Dermis blood vessel endothelial cell (primary cell): ENCODE measurements at places on chromosomes 1 and 21. TPM values are rescaled to one million over a fixed set of nuclear protein-coding genes. Genes with fewer than 3 reads are reported as not detected.
A peak's percentile ranks its signal among the peaks of the same experiment; 100 is the strongest.

Gene ANKRD34A
- total RNA-seq: under 0.01 TPM in 2 replicates

Gene POU2F1
- total RNA-seq: 5.6 and 8.2 TPM in 2 replicates

DNA sequence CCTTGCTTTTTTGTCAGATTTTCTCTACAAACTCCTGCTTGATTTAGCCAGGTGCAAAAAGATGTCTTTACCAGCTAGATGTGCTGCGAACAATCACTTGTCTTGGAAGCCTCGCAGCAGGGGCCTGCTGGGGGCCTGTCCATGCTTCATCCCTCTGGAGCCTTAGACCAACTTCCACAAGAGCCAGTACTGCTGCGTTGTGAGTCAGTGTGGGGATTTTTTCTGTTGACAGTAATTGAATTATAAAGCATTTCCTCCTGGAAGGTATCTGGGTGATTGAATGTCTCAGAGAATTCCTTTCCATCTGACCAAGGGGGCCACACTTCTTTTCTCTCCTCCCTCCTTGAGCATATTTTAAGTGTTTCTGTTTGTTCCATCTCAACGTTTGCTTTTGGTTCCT, 40.4 kb upstream of the LDLRAP1 start:
- peak; percentile 47 for DNase-seq

DNA sequence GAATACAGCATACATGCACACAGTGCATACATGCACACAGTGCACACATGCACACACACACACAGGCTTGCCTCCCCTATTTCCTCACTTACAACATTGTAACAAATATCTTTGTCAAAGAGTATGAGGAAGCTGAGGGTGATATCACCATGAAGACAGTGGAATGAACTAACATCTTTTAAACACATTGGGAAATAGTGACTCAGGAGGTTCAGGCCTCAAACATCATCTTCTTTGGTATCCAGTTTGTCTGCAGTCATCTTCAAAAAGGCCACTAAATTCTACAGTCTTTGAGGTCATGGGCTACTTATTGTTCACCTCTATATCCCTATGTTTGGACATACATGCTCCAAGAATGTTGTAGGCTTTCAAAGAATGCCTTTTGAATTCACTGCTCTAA, 2.1 kb upstream of the LCE2B start:
- DNase-seq: no peak

DNA sequence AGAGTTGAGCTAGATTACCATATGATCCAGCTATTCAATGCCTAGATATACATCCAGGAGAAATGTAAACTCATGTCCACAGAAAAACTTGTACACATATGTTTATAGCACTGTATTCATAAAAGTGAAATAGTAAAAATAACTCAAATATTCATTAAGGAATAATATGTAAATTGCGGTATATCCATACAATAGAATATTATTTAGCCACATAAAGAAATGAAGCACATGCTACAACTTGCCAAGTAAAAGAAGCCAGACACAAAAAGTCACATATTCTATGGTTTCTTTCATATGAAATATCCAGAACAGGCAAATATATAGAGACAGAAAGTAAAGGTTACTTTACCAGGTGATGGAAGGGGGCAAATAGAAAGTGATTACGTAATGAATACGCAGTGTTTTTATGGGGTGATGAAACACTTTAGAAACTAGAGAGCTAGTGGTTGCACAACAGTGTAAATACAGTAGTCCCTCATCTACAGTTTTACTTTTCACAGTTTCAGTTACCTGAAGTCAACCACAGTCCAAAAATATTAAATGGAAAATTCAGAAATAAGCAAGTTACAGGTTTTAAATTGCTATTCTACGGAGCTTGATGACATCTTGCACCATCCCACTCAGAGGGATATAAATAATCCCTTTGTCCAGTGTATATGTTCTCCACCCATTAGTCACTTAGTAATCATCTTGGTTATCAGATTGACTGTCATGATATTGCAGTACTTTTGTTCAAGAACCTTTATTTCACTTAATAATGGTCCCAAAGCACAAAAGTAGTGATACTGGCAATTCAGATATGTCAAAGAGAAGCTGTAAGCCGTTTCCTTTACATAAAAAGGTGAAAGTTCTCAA, 62.3 kb downstream of the ZNF644 start:
- DNase-seq: no peak

DNA sequence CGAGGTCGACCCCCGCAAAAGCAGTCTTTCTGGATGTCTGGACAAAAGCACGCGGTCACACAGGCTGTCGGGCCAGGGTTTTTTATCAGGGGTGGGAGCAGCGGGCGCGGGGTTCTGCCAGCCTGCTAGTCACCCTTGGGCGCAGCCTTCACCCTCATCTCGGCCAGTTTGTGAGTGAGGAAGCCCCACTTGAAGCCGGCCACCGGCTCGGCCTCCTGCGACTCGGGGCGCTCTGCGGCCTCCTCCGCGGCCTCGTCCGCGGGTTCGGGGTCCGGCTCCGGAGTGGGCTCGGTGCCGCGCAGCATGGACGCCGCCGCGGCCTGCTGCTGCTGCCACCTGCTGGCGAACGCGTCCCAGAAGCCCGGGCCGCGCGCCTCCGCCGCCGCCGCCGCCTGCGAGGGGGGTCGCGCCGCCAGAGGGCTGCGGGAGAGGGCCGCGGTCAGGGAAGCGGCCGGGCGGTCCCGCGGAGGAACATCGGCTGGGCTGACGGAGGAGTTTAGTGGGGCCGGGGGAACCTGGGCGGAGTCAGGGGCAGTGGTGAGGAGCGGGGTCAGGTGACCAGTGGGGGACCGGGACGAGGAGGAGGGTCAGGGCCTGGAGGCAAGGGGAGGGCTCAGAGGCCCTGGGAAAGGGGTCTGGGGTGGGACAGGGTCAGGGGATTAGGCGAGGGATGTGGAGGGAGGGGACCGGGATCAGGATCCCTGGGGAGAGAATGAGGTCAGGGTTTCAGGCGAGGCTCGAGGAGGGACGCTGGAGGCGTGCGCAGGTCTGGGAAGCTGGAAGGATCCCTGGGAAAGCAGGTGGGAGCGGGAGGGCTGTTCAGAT, 4.5 kb downstream of the C1orf232 start:
- peak; percentile 61 for DNase-seq

GRCh38 chr1:193181985-193182384, 4.4 kb downstream of the B3GALT2 start:
- peak; percentile 8 for DNase-seq

- no peak for DNase-seq
Measured at GRCh38 chr1:233512538-233512937, 101.4 kb upstream of the KCNK1 start.

Gene PCBP3
- total RNA-seq: 0.14 TPM in 1 of 2 replicates, not detected in the other
